Kidney epithelial cell (primary cell): ENCODE measurements at places on chromosomes 7 and 10. TPM values are rescaled to one million over a fixed set of nuclear protein-coding genes. Genes with fewer than 3 reads are reported as not detected.
A peak's percentile ranks its signal among the peaks of the same experiment; 100 is the strongest.

DNA sequence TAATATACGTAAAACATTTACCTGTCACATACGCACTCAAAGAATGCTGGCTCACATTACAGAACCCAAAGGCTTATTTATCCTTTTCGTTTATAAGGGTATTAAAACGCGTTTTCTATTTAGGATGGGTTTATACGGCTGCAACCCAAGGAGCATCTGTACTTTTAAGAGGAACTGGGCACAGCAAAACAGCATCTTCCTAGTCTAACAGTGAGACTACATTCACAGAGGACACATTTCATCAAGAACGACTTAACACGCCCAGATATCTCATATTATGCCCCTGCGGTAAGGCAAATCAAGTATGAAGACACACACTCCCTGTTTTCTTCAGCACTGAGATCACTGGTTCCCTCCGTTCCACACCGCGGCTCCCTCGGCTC is 533 bp upstream of the DMTF1 start:
- peak; percentile 14 for DNase-seq

- no peak for DNase-seq
Observed at GRCh38 chr7:1714583-1715330, 44.7 kb downstream of the ELFN1 start.

DNA sequence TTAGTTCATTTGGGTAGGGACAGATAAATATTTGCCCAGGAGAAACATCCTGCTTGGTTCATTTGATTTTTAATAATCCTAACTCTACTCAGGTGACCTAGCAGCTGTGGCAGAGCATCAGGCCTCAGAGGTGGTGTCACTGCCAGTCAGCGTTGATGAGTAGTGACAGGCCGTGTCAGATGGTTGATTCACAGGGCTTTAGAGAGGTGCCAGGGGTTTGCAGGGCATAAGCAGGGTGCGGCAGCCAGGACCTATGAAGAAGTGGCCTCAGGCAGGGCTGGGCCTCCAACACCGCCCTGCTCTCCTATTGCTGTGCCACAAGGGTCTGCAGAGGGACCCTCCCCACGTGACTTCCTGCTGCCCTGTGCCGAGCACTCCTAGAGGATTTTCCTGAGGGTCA is 128.1 kb downstream of the HECW1 start:
- no peak for DNase-seq

- DNase-seq: no peak
Observed at GRCh38 chr7:8305625-8306388, 43.8 kb upstream of the ICA1 start.

DNA sequence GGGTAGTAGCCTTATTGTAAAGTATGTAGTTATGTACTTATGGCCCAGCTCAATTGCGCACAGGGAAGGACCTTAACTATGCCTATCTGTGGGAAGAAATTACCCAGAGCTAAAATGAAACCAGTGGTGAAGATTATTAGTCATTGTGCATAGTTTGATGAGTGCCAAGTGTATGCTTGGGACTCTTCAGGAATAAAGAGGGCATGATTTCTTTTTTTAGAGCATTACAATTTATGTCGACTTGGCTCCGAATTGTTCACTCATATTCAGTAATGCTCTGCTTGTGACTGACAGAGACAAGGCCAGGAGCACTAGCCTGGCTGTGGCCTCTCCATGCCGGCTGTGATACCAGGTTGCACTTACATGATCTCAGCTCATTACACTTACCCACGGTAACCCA is 269.5 kb downstream of the TRIL start:
- no peak for DNase-seq

DNA sequence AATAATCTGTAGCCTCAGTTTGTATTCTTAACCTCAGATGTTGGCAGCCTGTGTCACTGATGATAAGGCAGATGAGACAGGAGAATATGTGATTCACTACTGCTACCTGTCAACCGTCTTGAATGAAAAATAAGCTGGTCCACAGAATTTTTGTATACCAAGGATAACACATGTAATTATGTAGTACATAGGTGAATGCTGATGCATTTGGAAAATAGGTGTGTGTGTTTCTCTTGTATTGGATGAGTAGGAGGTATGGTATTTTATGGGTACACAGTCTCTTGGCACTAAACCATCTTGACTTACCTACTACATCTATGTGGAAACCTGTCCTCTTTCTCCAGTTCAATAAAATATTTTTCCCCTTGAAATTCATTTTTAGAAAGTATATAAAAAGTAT is 20.7 kb upstream of the ZRANB1 start:
- no peak for DNase-seq

- DNase-seq: no peak
Observed at GRCh38 chr10:1464881-1465417, 272.4 kb downstream of the ADARB2 start.

GRCh38 chr7:44196450-44196872 is 4.3 kb upstream of the YKT6 start:
- DNase-seq: no peak

DNA sequence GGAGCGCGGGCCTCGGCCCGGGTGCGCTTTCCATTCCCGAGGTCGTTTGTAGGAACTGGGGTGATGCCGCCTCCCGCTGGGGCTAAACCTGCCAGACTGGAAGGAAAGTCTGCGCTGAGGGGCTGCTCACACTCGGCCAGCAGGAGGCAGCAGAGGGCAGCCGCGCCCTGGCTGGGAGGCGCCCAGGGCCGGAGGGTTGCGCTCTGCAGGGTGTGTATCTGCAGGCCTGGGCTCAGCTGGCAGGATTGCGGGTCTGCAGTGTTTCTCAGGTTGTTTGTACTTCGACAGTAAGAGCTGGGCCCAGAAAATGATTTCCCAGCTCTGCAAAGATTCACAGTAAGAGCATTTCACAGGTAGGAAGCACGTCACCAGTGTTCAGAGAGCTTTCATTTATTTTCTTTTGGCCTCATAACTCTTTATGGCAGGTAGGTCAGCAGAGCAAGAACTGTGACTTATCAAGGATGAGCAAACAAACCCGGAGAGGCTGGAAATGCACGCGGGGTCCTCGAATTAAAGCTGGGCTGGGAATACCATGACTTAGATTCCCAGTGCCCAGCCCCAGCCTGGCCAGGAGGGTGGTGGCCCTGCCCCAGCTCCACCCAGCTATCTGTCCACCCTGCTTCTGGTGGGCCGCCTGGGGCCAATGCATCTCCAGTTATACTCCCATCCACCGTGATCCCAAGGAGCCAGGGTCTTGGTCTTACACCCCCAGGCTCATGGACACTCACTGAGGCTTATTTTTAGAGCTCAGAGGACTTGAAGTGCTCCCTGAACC is 15.2 kb upstream of the PPP2R2D start:
- DNase-seq: no peak

GRCh38 chr7:76047305-76047810 is 442 bp downstream of the STYXL1 start:
- no peak for DNase-seq

DNA sequence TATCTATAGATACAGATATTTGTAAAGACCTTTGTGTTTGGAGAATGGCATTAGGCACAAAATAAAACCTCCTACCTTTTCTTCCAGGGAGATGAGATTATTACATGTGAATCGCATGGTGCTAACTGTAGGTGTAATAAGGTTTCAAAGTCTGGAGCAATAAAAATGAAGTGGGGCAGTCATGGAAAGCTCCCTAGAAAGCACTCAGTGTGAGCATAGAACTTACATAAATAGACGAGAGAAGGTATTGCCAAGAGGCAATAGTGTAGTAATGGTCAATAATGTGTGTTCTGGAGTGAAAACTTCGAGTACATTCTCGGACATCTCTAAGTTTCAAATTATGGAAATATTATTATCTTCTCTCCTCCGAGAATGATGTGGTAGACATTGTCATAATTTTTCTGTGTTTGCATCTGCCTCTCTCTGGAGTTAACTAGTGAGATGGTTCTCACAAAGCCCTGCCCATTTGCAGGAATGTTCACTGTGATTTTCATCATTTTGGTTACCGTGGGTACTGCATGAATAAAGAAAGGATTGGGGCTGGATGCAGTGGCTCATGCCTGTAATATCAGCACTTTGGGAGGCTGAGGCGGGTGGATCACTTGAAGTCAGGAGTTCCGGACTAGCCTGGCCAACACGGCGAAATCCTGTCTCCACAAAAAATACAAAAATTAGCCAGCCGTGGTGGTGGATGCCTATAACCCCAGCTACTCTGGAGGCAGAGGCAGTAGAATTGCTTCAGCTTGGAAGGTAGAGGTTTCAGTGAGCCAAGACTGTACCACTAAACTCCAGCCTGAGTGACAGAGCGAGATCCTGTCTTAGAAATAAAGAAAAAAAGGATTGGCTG is 10.6 kb downstream of the VIM start:
- DNase-seq: no peak

- DNase-seq: no peak
Observed at GRCh38 chr10:77020426-77021040, 617.1 kb downstream of the KCNMA1 start.

- DNase-seq: no peak
Observed at GRCh38 chr10:3054183-3054850, 13.0 kb upstream of the PFKP start.

DNA sequence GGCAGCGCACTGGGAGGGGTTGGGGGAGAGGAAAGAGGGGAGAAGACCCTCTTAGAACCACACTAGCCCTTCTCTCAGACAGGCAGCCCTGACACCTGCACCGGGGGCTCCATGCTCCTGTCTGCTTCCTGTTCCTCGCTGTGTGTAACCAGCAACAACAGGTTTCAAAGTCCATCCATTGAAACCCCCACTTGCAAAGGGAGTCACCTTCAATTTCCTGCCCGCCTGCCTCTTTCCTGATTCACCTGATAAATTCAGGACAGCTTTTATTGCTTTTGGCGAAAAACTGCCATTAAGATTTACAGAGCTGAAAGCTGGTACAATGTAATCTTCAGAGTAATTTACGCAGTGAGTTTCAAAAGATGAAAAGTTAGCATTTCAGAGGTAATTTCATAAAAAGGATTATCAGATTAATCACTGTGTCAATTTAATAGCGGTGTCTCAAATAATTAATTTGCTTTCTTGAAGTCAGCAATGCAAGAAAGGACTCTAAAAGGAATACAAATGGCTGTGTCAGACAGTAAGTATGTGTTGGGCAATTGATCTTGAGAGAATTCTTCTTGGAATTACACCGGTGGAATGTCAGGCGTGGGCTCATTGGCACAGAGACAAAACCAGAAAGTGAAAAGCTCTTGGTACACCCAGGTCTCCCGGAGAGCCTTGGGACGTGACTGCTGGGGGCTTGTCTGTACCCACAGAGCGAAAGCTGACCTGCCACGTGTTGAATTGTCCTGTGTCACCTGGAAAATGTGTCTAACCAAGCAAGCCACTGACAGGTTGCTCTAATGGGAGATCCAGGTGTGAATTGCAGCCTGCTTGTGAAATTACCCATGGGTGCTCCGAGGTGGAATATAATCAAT is 60.7 kb downstream of the TMEM209 start:
- DNase-seq: peak; percentile 60

GRCh38 chr10:48363617-48364355 is 57.3 kb downstream of the MAPK8 start:
- DNase-seq: peak; percentile 43

DNA sequence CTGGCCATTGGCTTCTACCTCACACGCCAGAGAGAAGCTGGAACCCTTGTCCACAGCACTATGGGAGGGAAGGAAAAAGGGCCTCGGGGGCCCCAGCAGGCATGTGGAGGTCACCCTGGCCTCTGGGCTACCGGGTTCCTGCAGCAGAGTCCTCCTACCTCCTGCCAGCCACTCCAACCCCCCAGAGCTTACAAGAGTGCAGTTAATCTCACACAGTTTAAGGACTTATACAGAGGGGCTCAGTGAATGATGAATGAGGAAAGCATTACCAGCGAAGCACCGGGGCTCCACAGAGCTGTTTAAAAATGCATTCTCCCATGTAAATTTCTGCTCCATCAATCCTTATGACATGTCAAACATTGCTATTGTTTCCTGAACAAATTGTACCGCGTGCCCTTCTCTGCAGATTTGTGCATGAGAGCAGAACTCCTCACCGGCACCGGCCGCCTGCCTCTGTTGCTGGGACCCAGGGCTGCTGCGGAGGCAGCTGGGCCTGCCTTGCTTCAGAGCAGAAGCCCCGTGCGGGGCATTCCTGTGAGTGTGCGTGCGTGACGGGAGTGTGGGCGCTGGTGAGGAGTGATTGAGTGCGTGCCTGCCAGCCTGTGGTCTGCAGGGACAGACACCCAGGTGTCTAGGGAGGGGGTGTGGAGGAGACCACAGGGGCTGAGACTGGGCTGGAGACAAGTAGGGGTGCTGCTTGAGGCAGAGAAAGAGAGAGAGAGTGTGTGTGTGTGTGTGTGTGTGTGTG is 52.8 kb downstream of the C10orf105 start:
- DNase-seq: peak; percentile 7

GRCh38 chr7:111518264-111518663 is 44.0 kb downstream of the IMMP2L start:
- DNase-seq: no peak

GRCh38 chr7:96315125-96315512 is 6.8 kb downstream of the SLC25A13 start:
- DNase-seq: no peak

- DNase-seq: peak; percentile 75
Observed at GRCh38 chr10:3468919-3469638, 296.5 kb upstream of the PITRM1 start.

DNA sequence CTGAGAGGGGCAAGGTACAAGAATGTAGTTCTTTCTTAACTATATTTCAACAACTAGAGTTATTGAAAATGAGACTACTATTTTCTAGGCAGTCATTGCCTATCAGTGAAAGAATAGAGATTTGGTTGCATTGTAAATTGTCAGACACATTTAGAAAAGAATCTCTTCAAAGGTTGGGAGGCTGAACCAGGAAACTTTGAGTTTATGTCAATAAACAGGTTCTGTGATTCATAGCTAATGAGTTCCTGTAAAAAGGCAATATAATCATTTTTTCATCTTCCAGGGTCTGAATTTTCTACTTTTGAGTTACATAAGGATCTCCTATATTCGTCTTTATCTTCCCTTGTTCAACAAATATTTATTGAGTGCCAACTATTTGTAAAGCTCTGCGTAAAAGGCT is 47.1 kb downstream of the MAGI2 start:
- DNase-seq: no peak

DNA sequence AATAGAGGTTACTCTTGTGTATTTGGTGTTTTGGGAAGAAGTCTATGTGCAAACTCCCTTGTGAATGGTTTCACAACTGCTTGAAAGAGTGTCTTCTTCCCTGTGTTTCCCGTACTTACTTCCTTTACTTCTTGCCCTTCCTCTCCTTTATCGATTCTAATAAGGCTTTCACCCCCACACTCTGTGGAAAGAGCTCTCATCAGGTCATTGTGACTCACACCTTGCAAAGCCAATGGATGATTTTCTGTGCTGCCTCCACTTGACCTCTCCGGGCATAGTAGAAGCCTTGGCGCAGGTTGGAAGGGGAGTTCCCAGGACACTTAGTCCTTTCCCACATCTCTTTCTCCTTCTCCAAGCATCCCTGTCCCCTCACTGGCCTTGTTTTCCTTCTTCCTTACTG is 6.2 kb upstream of the TSPAN15 start:
- DNase-seq: no peak

The GIMAP8 gene
- not detected in 2 replicates for total RNA-seq

The OPN4 gene
- total RNA-seq: not detected in 2 replicates

The ACTR3C gene
- total RNA-seq: 3.3 and 4.0 TPM in 2 replicates

The NKX1-2 gene
- not detected in 2 replicates for total RNA-seq

The ATOH7 gene
- total RNA-seq: not detected in 2 replicates

The ZNF485 gene
- total RNA-seq: 4.0 and 5.4 TPM in 2 replicates

The ARL4A gene
- total RNA-seq: 18.6 and 22.8 TPM in 2 replicates

The HOXA2 gene
- total RNA-seq: 0.34 and 1.1 TPM in 2 replicates

The C7orf33 gene
- total RNA-seq: not detected in 2 replicates
